ENCODE measurements at places on chromosomes 5 and 9. TPM values are rescaled to one million over a fixed set of nuclear protein-coding genes. Genes with fewer than 3 reads are reported as not detected.

Gene CNTNAP3
- under 0.01 TPM for polyA plus RNA-seq

- DNase-seq, result no peak
These were observed 1.3 kb downstream of the ARAP3 start for GRCh38 chr5:141680751-141681201.

DNA sequence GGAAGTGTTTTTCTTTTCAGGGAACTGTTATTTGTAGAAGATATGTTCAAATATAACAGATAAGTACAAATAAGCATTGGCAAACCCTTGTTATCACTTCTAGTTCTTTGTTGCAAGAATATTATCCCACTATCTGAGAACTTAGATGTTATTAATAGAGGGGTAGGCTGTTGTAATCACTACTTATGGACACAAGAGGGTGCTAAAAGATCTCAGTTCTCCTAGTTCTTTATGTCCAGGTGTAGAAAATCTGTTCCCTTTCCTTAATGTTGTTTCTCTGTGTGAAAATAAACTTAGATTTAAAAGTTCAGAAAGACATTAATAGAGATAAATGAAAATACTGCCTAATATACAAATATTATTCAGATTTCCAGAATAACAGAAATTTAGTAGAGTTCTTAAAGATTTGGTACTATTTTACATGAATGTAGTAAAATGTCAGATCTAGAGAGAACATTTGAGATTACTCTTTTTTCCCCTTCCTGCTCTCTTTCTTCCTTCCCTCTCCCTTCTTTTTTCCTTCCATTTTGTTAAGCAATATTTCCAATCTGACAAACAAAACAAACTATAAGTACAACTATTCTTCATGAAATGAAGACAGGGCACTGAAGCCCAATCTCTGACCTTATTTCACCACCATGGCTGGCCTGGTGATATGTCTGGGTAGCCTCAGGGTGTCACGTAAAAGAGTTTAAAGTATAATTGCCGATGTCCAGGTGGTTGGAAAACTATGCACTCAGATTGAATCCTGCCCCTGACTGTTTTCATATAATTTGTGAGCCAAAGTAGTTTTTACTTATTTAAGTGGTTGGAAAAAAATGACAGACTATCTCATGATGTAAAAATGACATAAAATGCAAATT, 43.6 kb upstream of the C5orf46 start:
- no peak for DNase-seq

DNA sequence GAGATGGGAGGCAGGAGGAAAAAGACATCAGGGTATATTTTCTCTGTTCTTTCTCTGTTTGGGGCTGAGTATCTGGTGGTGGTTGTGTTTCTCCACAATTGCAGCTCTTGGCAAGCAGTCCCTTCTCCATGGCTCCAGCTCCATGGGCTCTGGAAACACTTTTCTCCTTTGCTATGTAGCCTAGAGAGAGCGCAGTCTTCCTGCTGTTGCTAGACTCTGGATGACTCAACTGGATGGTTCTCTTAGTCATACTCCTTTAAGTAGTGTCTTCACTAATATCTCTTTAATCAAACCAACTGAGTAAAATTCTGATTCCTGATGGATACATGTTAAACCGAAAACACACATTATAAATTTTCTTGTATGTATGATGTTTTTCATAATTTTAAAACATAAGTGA, 3.3 kb upstream of the PLGRKT start:
- DNase-seq, result no peak

- DNase-seq, result peak; percentile 76
These were observed 58.7 kb upstream of the NFIB start for GRCh38 chr9:14372437-14373335.

GRCh38 chr9:88177371-88177770, 39.1 kb upstream of the SPATA31C2 start:
- DNase-seq, result no peak

DNA sequence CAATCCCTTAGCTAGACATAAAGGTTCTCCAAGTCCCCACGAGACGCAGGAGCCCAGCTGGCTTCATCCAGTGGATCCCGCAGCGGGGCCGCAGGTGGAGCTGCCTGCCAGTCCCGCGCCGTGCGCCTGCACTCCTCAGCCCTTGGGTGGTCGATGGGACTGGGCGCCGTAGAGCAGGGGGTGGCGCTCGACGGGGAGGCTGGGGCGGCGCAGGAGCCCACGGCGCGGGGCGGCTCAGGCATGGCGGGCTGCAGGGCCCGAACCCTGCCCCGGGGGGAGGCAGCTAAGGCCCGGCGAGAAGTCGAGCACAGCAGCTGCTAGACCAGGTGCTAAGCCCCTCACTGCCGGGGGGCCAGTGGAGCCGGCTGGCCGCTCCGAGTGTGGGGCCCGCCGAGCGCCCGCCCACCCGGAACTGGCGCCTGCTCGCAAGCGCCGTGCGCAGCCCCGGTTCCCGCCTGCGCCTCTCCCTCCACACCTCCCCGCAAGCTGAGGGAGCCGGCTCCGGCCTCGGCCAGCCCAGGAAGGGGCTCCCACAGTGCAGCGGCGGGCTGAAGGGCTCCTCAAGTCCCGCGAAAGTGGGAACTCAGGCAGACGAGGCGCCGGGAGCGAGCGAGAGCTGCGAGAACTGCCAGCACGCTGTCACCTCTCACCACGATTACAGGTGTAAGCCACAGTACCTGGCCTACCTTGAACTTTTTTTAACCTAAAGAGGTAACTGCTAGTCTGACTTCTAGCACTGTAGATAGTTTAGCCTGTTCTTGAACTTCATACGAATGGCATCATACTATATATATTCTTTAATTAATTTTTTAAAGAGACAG, 35.5 kb downstream of the PTGS1 start:
- DNase-seq, result no peak

DNA sequence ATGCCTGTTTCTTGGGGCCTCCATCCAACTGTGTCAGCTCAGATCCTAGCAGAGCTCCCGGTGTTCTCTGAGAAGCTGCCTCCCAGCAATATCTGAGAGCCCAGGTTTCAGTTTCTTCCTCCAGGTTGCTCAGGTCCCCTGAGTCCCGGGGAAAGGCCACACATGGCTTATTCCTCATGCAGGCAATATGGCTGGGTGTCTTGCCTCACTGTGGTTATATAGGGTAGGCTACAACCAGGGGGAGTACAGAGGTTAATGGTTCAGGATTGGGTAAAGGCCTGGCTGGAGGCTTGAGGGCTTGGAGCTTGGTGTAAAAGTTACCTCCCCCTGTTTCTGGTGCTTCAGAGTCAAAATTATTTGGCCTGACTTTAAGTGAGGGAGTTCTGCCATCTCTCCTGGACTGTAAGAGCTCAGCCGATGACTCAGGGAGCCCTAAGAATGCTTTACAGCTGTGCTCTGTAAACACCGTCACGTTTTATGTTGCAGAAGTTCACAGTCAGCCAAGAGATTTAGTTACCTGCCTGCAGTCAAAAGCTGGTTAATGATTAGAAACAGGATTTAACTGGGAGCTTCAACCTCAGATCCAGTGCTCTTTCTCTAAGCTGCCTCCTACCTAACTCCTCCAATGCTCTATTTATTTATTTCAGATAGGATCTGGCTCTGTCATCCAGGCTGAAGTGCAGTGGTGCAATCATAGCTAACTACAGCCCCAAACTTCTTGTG, 24.3 kb upstream of the UBAP2 start:
- peak; percentile 69 for DNase-seq

Gene GABRA1
- 0.06 TPM for polyA plus RNA-seq

DNA sequence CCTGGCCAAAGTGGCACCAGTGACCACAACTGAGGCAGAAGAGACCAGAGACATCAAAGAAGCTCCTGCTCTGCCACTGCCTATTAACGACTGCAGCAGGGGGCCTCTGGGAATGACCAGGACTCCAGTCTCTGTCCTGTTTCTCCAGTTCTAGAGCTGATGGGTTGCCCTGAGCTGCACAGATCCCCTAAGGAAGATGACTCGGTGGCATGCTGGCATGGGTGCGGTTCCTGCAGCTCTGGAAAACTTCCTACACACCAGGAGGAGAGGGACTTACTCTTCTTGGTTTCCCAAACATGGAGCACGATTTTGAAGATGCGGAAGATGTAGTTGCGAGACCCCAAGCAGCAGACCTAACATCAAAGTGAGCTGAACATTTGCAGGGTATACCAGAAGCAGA, 2.7 kb downstream of the SLIT3 start:
- DNase-seq, result no peak

DNA sequence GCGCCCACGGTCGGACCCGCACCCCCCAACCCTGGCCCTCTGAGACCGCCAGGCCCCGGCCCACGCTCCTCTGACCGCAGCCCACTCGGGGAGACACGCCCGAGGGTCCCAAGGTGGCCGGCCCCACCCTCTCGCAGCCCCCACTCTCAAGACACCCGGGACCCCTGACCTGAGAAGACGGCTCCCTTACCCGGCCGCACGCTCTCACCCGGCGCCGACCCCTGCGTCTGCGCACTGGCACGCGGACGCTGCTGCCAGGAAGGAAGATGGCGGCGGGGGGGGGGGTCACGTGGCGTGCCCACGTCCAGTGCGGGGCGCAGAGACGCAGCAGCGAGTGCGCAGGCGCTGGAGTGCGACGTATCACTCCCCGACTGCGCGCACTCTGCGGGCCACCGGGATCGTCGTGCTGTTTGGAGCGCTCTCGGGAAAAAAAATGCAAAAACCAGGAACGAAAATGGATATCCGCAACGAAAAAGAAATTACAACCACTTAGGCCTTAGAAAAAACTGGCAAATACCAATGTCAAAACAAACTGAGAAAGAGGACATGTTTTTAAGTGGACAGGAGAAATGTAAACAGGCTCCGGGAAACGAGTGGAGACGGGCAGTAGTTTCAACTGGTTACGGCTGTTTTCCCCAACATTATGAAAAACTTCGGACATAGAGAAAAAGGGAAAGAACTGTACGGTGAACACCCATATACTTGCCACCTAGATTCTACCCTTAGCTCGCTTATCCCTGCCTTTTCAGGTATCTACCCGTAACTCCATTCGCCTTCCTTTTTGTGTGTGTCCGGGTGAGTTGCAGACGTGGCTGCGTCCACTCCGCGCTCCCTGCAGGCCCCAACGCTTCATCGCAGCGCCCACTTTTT, at the start of gene MRPL36:
TSS of gene MRPL36 (minus strand) at position 236 of the 870 bp plus-strand sequence. CDS start 902 bp downstream, outside the sequence.
- peak; percentile 96 for DNase-seq

DNA sequence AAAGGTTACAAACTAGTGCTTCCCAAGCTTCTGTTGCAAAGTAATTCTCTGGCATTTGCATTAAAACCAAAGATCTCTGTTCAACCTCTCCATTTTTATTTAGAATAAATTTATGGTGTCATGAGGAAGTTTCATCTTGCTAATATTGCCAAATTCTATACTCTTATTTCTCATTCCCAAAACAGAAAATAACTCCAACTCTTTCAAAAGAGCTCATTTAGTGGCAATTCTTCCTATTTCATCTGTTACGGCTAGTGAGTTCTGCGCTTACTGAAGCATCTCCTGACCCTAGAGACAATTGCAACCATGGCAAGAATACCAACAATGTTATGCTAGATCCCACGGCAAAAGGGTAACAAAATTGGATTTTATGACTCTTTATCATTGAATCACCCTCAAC, 97.0 kb downstream of the HINT1 start:
- no peak for DNase-seq

Gene OTULINL
- 21.1 TPM for polyA plus RNA-seq

Gene GPR151
- polyA plus RNA-seq, result not detected
